Stimulated activated CD4-positive, alpha-beta T cell treated with anti-CD3 and anti-CD28 coated beads, TNF-alpha, amount 100 ng/mL, for 4 hours (primary cell): ENCODE measurements at places on chromosomes 7 and 10.

DNA sequence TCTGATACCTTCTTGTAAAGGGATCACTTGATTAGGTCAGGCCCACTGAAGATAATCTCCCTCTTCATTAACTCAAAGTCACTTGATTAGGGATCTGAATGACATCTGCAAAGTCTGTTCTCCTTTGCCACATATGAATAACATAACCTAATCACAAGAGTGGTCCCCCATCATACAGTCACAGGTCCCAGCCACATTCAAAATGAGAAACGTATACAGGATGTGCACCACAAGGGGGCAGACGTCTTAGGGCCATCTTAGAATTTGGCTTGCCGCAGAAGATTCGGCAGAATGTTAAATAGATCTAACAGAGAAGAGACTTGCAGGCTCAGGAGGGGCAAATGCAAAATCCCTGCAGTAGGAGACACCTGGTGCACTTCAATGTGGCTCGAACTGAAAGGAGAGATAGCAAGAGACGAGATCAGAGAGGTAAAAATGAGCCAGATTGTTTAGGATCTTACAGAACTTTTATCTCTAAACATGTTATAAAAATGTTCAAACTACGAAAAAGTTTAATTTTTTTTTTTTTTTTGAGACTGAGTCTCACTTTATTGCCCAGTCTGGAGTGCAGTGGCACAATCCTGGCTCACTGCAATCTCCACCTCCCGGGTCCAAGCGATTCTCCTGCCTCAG is 10.4 kb upstream of the SMC3 start:
- peak; percentile 33 for DNase-seq

- peak; percentile 61 for DNase-seq
Observed at GRCh38 chr7:64665980-64666662, at the start of gene ZNF107. ZNF107 (plus strand) TSS chr7:64666133; CDS start chr7:64666283, 150 bp downstream.

DNA sequence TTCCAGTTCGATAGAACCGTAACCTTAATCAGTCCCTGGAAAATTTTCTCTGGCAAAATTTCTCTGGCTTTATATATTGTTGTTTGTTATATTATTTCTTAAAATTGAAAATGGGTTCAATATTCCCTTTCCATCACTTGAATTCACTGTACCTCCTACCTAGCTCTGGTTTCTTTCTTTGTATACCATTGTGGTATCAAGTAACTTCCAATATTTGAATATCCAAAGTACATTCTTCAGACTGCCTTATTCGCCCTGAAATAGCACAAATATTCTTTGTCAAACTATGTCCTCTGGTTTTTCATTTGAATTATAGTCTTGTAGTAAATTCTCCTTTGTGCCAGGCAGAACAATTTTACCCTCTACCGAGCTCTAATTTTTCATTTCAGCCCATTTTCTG is 541.6 kb downstream of the REEP3 start:
- DNase-seq: no peak

DNA sequence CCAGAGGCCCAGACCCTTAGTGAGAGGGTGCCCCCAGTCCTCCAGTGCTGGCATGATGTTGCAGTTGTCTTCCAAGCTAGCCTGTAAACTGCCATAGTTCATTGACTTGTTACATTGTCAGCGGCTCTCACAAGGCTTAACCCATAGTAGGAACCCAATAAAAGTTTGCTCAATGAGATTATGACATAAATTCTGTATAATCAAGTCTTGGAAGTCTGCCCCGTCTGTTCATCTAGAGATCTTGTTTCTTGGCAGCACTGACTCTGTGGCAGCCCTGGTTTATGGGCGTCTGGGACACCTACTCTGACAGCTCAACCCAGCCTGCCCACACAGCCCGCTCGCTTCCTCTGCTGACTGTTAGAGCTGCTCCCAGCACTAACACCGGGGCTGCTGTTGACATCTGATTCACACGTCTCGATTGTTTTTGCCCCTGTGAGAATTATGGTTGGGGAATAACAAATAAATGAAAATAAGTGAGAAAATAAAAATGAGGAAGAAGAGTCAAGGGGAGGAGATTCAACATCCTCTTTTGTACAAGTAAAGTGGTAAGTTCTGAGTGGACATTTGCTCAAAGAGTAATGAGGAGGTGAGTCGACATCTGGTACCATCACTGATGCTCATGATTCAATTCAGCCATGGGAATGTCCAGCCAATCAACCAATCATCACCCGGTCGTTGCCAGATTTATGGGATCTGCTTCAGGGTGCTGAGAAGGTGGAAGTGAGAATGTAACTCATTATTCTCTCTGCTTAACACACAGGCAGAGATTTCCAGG is 160.8 kb downstream of the SPAG6 start:
- DNase-seq: peak; percentile 37

DNA sequence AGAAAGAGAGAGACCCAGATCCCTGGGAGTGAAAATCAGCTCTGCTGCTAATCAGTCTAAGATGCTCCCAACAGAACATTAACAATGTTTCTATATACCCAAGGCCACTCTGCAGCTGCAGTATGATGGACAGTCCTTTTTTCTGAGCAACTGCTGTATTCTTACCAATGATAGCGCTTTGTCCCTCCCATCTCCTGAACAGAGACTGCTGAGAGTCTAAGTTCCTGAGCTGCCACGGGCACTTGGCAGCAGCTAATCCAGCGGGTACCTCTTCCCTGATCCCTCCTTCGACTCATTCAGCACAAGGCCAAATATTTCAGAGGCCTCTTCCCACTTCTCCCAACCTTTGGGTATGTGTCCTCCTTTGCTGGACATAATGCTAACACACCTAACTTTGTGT is 7.7 kb downstream of the CPVL start:
- no peak for DNase-seq

GRCh38 chr10:88190123-88190522 is 326.7 kb downstream of the PTEN start:
- no peak for DNase-seq

GRCh38 chr7:54917613-54918391 is 101.0 kb upstream of the EGFR start:
- no peak for DNase-seq

- no peak for DNase-seq
Observed at GRCh38 chr7:151699147-151699927, 177.6 kb downstream of the PRKAG2 start.

GRCh38 chr7:1152492-1152891 is 7.5 kb downstream of the ZFAND2A start:
- no peak for DNase-seq

GRCh38 chr7:156059369-156059768 is 247.1 kb upstream of the SHH start:
- no peak for DNase-seq

- peak; percentile 28 for DNase-seq
Observed at GRCh38 chr7:100493476-100494264, 9.9 kb downstream of the NYAP1 start.

- no peak for DNase-seq
Observed at GRCh38 chr7:19317461-19317860, 172.2 kb upstream of the FERD3L start.

GRCh38 chr10:133275684-133276092 is 980 bp downstream of the ADAM8 start:
- DNase-seq: no peak

- no peak for DNase-seq
Observed at GRCh38 chr10:16828701-16829175, 11.5 kb upstream of the RSU1 start.

GRCh38 chr10:80487791-80488538 is 33.9 kb downstream of the TSPAN14 start:
- no peak for DNase-seq

- DNase-seq: no peak
Observed at GRCh38 chr7:96636342-96636860, 73.2 kb downstream of the SEM1 start.

GRCh38 chr7:50149369-50149768 is 56.3 kb upstream of the ZPBP start:
- no peak for DNase-seq

GRCh38 chr10:131044379-131045111 is 267.0 kb downstream of the TCERG1L start:
- no peak for DNase-seq

DNA sequence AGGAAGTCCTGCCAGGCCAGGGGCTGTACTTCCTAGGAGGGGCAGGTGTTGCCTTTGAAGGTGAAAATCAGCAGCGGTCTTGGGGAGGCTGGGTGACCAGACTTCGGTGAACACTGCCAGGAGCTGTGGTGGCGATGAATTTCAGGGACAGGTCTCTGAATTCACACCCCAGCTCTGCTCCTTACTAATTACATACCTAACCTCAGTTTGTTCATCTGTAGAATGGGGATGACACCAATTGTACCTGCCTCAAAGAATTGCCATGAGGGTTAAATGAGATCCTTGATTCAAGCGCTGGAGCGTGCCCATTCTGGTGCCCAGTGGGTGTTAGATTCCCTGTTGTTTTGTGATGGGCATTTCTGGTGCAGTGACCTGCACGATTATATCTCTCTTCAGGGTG is 102.8 kb downstream of the TACC2 start:
- no peak for DNase-seq

DNA sequence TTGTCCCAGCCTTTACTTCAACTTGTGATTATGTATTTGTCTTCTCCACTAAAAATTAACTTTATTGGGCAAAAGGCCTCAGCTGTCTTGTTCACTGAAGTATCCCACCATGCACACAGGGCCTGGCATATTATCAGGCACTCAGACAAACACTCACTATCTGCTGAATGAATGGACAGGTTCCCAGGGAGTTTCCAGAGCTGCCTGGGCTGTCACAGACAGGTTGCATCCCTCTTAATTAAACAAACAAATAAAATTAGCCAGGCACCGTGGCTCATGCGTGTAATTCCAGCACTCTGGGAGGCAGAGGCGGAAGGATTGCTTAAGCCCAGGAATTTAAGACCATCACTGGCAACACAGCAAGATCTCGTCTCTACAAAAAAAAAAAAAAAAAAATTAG is 1.5 kb upstream of the TSPAN14 start:
- no peak for DNase-seq

GRCh38 chr7:142749218-142749993 is at the start of gene PRSS1:
PRSS1 (plus strand) TSS chr7:142749472; CDS start chr7:142749485, 13 bp downstream.
- DNase-seq: no peak

GRCh38 chr7:156842740-156843140 is 50.2 kb downstream of the LMBR1 start:
- DNase-seq: no peak

- no peak for DNase-seq
Observed at GRCh38 chr7:103341466-103341865, 3.1 kb downstream of the DNAJC2 start.

DNA sequence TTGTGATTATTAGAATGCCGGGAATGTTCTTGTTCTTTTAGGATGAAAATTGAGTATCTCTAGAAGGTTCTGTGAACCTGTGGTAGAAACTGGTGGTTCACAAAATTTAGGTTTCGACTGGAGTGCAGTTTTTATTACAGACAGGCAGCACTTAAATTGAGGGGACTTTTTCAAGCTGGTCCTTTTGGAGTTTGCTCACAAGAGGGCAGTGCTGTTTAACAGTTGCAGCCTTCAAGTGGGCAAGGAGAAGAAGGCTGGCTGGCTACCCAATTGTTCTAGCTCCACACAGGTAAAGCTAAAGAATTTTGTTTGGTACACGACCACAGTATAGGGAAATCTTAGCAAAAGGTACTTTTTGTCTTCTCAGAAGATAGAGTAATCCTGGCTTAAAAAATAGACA is 233.6 kb downstream of the SNX13 start:
- DNase-seq: no peak
